Stimulated activated CD4-positive, alpha-beta T cell treated with anti-CD3 and anti-CD28 coated beads, TNF-alpha, amount 100 ng/mL, for 48 hours (primary cell): ENCODE measurements at places on chromosomes 13 and 19.

- DNase-seq = no peak
Measured at GRCh38 chr19:7311911-7312310, 17.7 kb upstream of the INSR start.

- DNase-seq = no peak
Measured at GRCh38 chr19:392375-392970, 16.5 kb downstream of the C2CD4C start.

DNA sequence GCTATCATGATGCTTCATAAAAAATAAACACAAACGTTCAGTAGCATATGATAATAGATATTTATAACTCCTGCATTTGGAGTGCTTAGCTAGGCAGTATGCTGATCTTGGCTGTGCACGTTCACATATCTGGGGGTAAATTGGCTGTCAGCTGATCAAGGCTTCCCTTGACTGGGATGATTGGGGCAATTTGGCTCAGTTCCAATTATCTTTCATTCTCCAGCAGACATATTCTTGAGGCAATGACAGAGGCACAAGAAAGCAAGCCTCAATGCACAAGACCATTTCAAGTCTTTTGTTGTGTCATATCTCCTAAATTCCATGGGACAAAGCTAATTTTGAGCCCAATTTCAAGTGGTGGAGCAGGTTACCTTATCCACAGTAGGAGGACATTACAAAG, 142.0 kb downstream of the DLEU7 start:
- DNase-seq = no peak

DNA sequence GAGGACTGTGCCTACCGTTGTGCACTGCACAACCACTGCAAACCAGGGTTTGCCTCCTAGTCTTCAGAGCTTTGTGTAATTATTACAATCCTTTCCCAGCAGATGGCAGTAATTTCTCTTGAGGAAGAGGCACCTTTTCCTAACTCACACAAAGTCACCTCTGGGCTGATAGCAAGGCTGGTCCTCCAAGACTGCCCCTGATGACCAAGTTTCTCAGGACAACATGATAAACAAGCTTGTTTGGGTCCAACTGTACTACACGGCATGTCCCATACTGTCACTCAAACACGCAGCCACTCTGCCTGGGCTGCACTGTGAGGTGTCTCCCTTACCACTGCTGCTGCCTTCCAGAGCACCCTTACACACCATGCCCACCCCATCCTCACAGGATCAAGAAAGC, 39.3 kb downstream of the RFXAP start:
- no peak for DNase-seq

DNA sequence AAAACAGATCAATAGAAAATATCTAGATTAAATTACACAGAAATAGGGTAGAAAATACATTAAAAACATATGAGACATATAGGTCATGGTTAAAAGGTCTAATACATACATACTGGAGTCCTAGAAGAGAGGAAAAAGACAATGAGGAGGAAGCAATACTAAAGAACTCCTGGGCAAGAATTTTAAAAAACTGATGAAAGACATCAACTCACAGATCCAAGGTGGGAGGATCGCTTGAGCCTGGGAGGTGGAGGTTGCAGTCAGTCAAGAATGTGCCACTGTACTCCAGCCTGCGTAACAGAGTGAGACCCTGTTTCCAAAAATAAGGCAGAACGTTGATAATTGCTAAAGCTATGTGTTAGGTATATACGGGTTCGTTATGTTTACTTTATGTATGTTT, 5.4 kb upstream of the KASH5 start:
- no peak for DNase-seq

DNA sequence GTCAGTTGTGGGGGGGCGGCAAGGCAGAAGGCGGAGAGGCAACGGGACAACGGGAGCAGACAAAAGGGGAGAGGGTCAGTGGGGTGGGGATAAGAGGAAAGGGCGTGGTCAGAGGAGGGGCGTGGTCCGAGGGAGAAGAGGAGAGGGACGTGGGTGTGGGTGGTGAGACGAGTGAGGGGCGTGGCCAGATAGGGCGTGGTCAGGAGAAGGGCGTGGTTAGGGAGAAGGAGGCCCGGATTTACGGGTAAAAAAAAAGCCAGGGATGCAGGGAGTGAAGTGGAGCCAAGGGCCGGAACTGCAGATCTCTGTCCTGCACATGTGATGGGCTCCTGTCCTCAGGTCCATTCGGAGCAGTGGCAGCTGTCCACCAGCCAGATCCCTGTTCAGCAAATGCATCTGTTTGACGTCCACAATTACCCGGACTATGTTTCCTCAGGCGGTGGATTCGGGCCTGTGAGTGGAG, 21.5 kb downstream of the CPT1C start:
- DNase-seq = no peak

DNA sequence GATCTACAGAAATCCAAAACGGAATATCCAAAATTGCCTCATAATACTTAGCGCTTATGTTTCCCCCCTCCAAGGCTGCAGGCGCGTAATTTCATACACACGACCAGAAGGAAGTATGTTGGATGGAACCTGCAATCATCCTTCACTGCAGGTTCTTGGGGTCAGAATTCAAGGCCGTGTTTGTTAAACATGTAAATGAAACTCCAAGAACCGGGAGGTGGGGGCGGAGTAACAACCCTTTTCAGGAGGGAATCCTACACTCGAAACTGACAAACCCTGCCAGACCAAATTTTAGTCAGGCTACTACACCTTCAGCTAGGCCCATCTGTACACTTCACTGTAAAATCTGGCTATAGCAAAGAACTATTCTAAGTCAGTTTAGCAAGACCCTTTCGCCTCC, 1.3 kb downstream of the ZNF607 start:
- no peak for DNase-seq

DNA sequence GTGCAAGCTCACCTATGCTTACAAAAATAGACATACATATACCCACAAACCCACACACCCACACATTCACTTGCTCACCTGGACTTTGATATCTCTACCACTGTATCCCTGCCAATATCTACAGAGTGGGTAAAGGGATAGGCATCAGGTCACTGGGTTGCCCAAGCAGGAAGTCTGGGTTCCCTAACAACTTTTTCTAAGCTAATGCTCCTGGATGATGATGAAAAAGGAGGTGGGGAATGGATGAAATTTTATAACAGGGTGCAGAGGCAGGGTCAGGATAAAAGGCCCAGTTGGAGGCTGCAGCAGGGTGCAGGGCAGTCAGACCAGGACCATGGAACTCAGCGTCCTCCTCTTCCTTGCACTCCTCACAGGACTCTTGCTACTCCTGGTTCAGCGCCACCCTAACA, at the start of gene CYP2B6:
TSS of gene CYP2B6 (plus strand) at position 311 of the 410 bp plus-strand sequence. CDS start at position 335, 24 bp downstream.
- no peak for DNase-seq

GRCh38 chr13:112175162-112176075, 108.5 kb downstream of the SOX1 start:
- no peak for DNase-seq

DNA sequence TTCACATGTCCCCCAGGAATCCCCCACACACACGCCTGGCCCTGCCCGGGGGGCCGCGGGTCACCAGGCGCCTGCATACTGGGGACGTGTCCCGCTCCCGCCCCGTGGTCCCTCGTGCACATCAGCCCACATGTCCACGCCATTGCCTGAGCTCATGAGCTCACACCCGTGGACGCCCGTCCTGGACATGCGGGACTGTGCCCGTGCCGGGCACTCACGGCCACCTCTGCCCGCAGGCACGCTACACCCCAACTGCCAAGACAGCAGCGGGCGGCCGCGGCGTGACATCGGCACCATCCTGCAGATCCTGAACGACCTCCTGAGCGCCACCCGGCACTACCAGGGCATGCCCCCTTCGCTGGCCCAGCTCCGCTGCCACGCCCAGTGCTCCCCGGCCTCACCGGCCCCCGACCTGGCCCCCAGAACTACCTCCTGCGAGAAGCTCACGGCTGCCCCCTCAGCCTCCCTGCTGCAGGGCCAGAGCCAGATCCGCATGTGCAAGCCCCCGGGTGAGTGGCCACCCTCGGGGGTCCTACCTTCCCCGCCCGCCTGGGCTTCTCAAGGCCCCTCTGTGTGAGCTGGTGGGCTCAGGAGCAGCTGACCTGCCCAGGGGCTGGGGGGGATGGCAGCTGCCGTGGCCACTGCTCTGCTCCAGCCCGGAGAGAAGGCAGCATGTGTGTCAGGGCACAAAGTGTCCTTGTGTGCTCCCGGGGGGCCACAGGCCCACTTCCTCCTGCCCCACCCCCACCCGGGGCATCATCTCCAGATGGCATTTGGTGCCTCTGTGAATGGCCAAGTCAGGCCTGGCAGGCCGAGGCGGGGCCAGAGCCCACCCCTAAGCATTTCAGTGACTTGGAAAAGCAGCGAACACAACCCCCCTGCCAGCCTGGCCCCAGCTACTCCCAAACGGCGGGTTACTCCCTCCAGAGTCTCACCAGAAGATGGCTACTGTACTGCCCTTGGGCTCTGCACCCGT, 7.1 kb downstream of the MIDN start:
- DNase-seq = no peak

DNA sequence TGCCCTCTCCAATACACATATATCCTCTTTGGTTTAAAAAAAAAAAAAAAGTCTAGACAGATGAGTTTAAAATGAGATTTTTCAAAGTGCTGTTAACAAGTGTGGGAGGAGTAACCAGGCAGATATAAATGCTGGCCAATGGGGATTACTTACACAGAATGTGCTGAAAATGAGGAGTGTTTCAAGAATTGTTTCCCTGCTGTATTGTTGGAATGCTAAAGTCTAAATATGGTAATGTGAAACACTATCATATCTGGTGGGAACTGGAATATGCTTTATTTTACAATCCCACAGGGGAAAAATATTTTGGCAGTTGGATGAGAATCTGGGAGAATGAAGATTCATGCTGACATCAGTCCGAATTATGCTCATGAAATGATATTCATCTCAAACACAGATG, 250.7 kb downstream of the DCT start:
- no peak for DNase-seq

GRCh38 chr13:20400774-20401173, 124.9 kb downstream of the CRYL1 start:
- DNase-seq = no peak

- no peak for DNase-seq
Measured at GRCh38 chr19:49409441-49410029, 13.7 kb downstream of the PTH2 start.

DNA sequence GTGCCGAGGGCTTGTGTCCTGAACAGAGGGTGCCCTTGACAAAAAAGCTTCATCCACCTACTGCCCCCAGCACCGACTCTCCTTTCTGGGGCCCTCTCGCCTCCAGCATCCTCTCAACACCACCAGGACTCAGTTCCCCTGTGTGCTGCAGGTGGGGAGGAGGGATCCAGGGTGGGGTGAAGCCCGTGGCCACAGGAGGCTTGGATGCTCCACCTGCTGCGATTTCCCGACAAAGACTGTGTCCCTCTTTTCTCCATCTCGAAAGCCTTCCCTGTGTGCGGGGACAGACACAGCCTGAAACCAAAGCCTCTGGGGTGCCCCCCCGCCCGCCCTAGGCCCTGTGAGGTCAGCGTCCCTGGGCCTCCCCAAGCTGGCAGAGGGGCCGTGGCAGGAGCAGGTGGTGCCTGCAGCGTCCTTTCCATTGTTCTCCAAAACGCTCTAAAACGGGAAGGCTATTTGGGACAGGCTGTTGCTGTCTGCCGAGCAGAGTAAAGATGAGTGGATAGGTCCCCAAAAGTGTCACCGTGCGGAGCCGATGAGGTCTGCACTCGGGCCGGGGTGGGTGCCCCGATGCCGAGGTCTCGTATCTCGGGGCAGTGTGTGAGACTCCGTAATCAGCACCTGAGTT, 185.7 kb downstream of the PTPRS start:
- DNase-seq = no peak
